ENCODE measurements at places on chromosomes 13 and 19.

- DNase-seq, result no peak
Observed at GRCh38 chr19:4647676-4648644, 8.6 kb downstream of the TNFAIP8L1 start.

- DNase-seq, result no peak
Observed at GRCh38 chr19:33279430-33280350, 22.6 kb downstream of the CEBPA start.

DNA sequence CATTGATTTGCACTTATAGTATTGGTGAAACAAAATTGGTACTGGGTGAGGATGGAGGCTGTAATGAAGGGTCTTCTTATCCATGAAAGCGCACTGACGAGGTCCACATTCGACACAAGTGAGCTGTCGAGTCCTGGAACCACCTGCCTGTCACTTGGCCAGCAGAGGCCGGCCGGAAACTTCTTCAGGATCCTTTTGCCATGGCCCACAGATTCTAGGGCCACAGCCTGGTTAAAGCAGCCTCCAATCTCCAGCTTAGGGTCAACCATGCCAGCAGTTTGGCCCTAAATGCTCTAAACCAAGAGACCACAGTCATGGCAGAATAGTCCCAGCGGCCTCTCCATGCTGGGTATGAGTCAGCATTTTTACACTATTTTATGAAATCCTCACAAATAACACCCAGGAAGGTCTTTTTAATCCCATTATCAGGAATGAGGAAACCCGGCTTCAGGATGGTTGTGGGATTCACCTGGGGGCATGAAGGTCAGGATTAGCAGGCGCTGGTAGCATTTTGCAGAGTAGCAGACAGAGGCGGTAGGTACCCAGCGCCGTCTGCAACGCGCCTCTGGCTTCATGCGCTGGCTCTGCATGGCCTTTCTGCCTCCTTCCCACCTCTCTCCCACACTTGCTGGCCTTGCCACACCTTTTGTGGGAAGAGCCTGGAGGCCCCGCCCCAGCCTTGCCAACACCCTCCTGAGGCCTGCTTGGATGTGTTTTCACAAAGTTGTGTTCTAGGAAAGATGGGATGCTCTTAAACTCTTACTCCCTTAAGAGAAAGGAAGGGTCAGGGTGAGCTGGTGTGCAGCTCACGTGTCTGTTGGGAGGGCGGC lies 15.2 kb downstream of the GAS6 start:
- no peak for DNase-seq

GRCh38 chr19:11483366-11484111 lies 2.7 kb upstream of the ELAVL3 start:
- DNase-seq, result no peak

- DNase-seq, result no peak
Observed at GRCh38 chr19:31102674-31103073, 246.6 kb downstream of the TSHZ3 start.

- DNase-seq, result no peak
Observed at GRCh38 chr19:48511321-48511731, 309 bp downstream of the LMTK3 start.

GRCh38 chr19:40578442-40578908 lies 1.8 kb downstream of the SHKBP1 start:
- no peak for DNase-seq

DNA sequence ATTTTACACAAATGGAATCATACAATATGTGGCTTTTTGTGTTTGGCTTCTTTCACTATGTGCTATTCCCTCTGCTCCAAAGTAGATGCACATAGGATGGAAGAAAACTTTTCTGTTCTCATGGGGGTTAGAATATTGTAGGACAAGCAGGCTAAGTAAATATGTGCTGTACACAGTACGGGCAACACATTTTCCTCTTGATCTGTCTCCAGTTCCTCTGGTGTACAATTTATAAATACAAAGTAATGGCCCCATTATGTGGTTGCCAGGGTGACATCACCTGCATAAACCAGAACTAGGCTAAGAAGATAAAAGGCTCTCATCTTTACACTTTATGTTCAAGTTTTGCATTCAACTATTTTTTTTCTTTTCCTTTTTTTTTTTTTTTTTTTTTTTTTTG lies 41.0 kb upstream of the SOX21 start:
- no peak for DNase-seq

GRCh38 chr19:41316306-41316920 lies 6.4 kb downstream of the CCDC97 start:
- DNase-seq, result no peak

DNA sequence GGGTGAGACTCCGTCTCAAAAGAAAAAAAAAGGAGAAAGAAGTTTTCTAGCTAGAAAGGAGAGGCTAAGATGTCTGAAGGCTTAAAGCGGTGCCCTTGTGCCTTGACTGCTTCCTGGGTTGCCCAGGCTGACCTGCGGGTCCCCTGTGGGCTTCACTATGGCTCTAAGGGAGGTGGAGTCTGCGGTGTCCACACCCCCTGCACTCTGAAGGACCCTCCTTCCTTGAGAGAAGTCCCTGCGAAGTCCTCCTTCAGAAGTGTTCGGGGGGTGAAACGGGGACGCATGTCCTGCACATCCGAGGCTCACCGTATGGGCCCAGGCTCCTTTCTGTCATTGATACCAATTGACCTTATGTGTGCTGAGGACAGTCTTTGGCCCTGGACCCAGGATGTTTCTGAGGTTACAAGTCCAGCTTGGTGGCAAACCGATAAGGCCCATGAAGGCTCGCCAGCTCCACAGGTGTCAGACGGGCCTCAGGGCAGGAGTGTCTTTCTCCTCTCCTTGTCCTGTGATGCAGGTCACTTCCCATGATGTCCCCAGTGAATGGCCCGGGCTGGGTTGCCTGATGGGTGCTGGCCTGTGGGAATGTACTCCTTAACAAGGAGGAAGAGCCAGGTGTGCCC lies 11.6 kb upstream of the RNF113B start:
- DNase-seq, result no peak

GRCh38 chr13:85411591-85411990 lies 387.6 kb downstream of the SLITRK6 start:
- DNase-seq, result no peak

Measured in stimulated activated CD8-positive, alpha-beta memory T cell treated with anti-CD3 and anti-CD28 coated beads, Interleukin-7, amount 100 ng/mL, for 4 hours (primary cell).